ENCODE measurements at places on chromosomes 3 and 15.

DNA sequence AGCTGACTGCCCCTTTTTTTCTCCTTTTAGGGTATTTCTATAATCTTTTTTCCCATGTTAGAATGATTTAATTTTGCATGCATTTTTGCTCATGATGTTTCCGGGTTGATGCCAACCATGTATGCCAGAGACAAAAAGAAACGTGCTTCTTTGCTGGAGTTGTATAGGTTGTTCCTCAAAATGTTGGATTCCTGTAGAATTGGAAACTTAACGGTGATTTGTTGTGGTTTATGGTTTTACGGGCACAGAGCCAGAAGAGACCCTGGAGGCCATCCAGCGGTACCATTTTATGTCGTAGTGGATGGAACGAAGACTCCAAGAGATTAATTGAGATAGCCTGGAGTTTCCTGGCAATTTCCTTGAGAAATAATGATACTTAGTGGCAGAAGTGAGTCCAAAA lies 481.5 kb upstream of the RGMA start:
- no peak for DNase-seq

DNA sequence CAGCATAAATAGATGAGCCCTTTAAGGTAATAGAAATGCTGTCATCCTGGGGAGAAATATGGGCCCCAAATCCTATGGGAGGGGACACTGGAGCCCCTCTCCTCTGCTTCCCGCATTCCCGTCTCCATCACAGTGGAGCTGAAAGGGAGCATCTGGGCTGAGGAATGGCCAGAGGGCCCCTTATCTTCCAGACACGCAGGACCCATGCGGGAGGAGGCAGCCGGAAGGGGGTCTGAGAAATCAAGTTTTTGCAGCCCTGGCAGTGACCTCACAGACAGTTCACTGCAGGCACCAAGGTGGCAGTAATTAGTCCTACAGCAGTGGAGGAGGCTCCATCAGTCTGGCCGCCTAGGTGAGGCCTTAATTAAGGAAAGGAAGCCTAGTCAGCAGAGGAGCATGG lies 80.2 kb downstream of the RAB11A start:
- no peak for DNase-seq

DNA sequence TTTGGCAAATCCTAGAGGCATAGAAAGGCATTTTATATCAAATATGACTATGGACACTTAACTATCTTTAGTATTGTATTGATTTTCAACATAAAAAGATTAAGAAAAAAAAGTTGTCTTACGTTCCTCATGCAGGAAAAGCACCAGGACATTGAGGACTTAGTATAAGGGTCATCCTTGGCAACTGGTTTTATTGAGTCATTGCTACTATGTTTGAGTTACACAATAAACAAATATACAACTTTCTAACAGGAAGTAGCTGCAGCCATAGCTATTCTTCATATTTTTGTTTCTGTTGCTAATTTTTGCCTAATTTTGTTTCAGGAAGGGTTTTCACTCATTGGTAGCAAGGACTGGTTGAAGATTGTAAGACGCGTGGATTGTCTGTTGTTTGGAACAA lies 93.0 kb downstream of the NPTN start:
- no peak for DNase-seq

- DNase-seq: no peak
These were observed 35.5 kb downstream of the BNC1 start for GRCh38 chr15:83249030-83249343.

- no peak for DNase-seq
These were observed at the start of gene VILL for GRCh38 chr3:37990527-37990926. Gene VILL (plus strand): TSS chr3:37990786. CDS start chr3:37993673, 2,887 bp downstream.

DNA sequence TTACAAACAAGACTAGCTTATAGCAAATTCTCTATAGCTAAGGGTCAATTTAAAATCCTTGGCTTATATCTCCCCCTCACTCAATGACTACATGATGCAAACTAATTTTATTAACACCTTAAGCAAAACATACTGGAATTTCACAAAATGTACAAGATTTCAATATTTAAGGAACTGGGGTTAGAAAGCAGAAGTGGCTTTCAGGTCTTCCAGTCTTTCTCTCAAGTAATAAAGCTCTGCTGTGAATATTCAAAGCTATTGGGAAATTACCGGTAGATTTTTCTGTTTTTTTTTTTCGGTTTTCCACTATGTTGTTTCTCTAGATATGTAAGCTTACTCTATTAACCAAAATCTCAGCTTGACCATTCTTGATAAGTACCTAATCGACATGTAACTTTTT lies 3.9 kb downstream of the EPM2AIP1 start:
- DNase-seq: no peak

GRCh38 chr15:24956111-24956838 lies 1.5 kb downstream of the SNRPN start:
- DNase-seq: peak; percentile 79
